ENCODE measurements at places on chromosomes 7 and 10.

- DNase-seq: no peak
Observed at GRCh38 chr7:155343661-155344121, 46.0 kb downstream of the INSIG1 start.

- DNase-seq: peak; percentile 55
Observed at GRCh38 chr7:32347244-32347828, 142.8 kb downstream of the LSM5 start.

DNA sequence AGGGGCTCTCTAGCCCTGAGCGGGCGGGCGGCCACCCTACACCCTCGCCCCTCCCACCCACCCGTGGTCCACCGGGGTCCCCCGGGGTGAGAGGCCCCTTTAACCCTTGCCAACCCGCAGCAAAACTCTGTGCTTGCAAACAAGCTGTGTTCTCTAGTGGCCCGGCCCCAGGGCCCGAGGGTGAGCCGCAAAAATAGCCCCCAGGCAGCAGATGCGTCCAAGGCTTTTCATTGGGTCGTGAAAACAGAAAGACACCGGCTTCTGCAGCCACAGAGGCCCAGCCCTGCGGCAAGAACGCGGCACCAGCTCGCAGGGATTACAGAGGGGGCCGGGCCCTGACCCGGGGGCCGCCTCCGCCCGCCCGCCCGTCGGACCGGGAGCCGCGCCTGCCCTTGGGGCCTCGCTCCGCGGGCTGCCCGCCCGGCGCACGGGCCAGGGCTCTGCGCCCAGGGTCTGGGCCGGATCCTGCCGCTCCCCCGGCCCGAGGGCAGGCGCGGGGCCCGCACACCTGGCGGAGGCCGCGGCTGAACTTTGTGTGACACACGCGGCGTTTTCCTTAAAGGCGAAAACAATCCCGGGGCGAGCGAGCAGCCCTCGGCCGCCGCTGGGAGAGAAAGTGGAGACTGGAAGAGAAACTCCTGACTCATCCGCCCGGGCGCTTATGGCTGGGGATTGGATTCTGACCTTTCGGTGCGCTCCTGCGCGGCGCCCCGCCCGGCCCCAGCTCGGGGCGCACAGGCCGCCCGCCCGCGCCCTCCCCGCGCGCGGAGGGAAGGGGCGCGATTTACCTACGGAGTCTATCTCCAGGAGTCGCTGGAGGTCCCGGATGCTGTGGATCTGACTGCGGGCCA is 2.8 kb downstream of the PDGFA start:
- peak; percentile 56 for DNase-seq

GRCh38 chr10:4698075-4698474 is 127.9 kb upstream of the AKR1E2 start:
- DNase-seq: no peak

DNA sequence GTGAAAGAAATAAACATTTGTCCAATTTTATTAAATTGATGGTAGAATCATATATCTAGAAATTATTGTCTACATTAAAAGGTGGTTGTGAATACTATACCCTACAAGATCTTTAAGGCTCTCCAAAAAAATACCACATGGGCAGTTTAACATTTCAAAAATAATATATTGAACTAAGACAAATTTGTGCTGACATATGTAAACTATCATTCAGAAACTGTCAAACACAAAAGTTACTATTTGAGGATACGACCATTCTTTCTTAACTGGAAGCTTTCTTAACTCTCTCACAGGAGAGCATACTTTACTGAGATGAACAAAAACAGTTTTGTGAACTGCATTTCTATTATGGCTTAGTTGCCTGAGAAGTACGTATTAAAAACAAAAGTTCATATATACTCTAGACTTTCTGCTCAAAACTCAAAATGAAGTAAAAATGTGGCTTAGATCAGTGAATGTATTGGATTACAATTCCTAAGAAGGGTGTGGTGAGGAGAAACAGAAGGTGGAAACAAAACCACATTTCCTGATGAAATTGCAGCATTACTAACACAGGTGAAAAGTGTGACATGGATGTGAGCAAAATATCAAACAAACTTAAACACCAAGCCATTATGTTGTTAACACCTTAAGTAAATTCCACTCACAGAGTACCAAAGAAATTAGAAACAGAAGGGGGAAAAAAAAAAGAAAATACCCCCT is 138.5 kb downstream of the SEMA3A start:
- DNase-seq: no peak

DNA sequence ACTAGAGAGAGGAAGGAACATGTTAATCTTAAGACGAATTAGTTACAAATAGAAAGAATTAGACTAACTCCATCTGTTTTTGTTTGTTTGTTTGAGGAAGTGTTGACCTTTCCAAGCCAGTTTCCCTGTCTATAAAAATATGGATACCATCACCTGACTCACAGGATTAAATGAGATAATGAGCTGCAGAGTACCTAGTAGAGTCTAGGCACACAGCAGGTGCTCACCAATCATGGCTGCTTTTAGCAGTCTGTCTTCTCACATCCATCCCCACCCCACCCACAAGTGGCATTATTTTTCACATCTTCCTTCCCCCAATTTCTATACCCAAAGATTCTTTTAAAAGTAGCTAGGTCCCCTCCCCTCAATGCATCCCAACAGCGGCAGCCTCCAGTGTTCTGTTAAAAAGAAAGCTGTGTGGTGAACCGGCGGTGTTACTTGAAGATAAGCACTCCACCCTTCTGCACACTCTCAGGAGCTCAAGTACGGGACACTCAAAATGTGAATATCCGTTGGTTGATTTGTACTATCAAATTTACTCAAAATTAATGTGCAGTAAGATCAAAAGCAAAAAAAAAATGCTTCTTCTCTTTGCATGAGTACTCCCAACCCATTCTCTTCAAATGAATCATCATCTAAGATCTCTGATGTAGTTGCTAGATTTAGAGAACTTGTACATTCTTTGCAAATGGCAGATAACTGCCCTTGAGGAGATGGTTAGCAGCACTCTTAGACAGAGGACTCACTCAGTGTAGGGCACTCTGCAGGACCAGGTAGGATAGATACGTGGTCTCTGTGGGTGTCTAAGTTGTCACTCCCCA is 145.4 kb upstream of the ASAH2 start:
- peak; percentile 42 for DNase-seq

DNA sequence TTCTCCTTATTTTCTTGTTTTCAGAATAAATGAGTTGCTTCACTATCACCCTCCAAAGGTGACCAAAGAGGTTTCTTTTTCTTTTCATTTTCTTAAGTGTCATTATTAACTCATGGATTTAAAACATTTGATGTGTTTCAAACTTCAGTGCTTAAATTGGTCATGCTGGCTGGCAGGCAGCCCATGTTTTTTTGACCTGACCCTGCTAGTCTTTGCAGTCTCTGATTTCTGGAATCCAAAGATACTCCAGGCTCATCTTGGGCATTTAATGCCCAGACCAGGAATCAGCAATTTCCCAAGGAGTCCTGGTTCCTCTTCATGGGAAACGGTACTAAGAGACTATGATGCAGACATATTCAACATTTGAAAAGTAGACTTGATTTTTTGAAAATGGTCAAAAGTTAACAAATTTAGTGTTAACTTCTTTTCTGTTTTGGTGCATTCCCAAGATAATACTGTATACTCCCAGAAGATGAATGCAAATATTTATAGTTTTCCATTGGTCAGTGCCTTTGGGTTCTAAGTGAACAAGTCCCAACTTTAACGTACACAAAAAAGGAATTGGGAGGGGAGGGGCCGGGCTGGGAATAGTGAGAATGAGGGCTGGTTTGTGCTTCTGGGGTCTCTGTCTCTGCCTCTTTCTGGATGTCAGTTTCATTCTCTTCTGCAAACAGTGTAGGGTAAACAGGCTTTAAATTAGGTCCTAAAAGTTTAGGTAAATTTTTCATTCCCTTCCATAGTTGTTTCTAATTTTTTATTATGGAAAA is 19.8 kb downstream of the NUB1 start:
- DNase-seq: no peak

GRCh38 chr10:85983051-85983450 is 383.5 kb downstream of the GRID1 start:
- no peak for DNase-seq

Measured in activated CD4-positive, alpha-beta T cell treated with anti-CD3 and anti-CD28 coated beads for 48 hours (primary cell).